ENCODE measurements at places on chromosomes 4 and X.

DNA sequence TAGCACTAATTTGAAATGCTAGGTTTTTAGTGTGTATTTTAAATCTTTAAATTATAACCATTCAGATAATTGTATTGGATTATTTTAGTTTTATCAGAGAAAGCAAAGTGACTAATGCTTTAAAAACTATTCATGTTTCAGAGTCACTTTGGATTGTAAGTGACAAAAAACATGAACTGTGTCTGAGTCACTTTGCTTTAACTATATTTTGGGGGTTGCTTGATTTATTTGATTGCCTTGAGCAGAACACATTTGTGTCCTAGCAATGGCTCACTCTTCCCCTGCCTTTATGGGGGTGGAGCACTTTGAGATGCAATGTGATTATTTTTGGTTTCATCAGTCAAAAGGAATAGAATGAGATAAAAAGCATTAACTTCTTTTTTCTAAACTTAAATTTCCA lies 188.4 kb upstream of the ARX start:
- DNase-seq: no peak

DNA sequence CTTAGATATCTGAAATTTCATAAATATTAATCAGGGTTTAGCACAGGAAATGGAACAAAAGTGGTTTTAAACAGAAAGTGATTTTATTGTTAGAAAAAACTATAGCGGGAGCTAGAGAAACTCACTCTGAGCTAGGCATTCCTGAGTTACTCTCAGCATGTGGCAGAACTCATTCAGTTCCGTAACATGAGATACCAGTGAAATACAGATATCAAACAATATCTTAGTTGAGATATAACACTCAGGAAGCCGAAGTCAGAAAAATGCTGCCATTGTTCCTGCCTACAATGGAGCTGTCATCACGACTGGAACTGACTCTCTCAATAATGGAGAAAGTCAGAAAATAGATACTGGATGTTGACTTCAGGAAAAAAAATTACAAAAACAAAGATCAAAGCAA lies 1428.7 kb downstream of the PCDH18 start:
- no peak for DNase-seq

- no peak for DNase-seq
Measured at GRCh38 chr4:15744016-15744545, 34.0 kb upstream of the CD38 start.

GRCh38 chrX:48520976-48521352 lies 644 bp upstream of the EBP start:
- no peak for DNase-seq

GRCh38 chr4:51884055-51884454 lies 41.1 kb downstream of the DCUN1D4 start:
- no peak for DNase-seq

DNA sequence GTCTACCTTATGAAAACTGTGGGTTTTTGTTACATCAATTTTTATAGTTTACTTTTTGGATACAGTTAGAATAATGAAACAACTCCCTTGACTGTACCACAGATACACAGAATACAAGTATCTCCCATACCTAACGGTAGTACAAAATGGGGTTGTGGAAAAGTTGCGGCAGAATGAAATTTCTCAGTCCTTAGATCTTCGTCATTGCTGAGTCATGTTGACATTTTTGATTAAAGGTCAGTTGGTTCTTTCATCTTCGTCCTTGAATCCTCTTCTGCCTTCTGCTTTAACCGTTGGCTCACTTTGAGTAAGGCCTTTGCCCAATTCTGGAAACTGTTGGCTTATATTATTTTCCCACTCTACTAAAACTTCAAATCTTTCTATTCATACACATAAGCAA lies 75.6 kb downstream of the TRIML1 start:
- no peak for DNase-seq

DNA sequence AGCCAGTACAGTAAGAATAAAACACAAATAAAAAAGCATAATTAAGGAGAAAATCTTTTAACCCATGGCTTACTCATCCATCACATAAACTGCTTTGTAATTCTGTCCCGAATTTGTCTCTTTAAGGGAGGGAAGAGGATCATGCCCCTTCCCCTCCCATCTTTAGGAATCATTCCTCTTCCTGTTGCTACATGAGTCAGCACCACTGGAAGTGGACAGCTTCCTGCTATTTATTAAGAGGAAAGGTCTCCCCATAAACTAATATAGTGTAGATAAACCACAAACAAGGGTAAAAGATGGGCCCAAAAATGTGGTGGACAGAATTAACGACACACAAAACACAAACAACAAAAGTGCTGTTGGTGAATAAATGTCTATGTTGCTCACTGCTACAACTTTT lies 75.8 kb downstream of the PPP3CA start:
- no peak for DNase-seq

- DNase-seq: no peak
Measured at GRCh38 chr4:187166886-187167512, 443.3 kb upstream of the FAT1 start.

- peak; percentile 45 for DNase-seq
Measured at GRCh38 chrX:49919617-49920016, 2.8 kb upstream of the CLCN5 start.

- no peak for DNase-seq
Measured at GRCh38 chr4:76688619-76689144, 209.3 kb downstream of the SOWAHB start.

GRCh38 chr4:98626350-98626749 lies 32.1 kb downstream of the TSPAN5 start:
- DNase-seq: no peak

- DNase-seq: no peak
Measured at GRCh38 chr4:12734586-12734985, 749.6 kb downstream of the RAB28 start.

DNA sequence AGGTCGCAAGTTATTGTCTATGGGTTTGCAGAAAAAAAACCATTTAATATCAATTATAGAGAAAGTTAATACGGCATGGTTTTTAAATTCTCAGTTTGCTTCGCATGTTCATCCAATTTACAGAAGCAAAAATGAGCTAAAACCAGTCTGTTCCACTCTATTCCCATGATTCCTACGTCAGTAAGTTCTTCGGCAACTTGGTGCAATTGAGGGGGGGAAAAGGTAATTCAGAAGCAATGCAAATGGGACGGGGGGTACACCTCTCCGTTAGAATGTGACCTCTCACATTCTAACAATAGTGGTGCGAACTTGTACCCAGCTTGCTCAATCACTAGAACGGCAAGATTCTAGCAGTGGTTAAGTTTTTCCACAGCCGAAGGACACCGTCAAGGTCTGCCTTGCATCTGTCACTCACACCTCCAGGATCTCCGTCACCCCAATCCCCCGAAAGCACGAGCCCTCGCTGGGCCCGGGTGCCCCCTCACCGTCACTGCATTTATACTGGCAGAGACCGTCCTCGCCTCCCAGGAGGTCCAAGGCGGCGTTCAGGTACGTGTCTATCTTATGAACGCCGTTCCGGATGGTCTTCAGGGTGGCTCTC lies 653 bp downstream of the PLA2G12A start:
- no peak for DNase-seq

DNA sequence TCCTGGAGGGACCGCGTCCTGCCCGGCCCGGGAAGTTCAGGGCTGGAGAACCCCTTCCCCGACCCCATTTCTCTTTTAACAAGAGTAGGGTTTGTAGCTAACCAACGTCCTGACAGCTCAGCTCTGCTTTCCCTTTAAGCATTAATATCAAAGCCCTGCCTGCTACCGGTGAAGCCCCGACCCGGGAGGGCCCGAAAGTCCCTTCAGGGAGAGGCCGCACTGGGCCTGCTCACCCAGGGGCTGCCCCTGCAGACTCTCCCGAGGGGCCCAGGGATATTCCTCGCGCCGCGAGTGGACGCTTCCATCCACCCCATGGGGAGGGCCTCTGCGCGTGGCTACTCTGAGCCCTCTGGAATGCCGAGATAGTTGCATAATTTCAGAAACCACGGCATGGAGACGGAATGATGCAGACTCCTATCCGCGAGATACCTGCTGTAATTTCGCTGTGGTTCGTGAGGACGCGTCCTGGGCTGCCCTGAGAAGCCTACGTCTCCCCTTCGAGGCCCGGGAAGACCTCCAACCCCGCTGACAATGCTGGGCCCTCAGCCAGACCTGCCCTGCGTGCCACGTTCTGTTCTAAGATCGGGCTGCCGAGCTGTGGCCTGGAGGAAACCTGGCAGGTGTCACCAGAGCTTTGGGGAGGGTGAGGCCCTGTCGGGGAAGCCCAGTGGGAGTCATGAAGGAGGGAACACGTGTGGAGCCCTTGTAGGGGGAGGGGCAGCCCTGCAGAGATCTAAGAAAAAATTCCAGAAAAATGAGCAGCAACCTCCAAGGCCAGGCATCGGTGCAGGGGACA lies 999 bp upstream of the CTBP1 start:
- DNase-seq: peak; percentile 67

- no peak for DNase-seq
Measured at GRCh38 chr4:17220816-17221215, 291.1 kb downstream of the QDPR start.

GRCh38 chr4:171239196-171239595 lies 574.0 kb upstream of the GALNTL6 start:
- DNase-seq: no peak

DNA sequence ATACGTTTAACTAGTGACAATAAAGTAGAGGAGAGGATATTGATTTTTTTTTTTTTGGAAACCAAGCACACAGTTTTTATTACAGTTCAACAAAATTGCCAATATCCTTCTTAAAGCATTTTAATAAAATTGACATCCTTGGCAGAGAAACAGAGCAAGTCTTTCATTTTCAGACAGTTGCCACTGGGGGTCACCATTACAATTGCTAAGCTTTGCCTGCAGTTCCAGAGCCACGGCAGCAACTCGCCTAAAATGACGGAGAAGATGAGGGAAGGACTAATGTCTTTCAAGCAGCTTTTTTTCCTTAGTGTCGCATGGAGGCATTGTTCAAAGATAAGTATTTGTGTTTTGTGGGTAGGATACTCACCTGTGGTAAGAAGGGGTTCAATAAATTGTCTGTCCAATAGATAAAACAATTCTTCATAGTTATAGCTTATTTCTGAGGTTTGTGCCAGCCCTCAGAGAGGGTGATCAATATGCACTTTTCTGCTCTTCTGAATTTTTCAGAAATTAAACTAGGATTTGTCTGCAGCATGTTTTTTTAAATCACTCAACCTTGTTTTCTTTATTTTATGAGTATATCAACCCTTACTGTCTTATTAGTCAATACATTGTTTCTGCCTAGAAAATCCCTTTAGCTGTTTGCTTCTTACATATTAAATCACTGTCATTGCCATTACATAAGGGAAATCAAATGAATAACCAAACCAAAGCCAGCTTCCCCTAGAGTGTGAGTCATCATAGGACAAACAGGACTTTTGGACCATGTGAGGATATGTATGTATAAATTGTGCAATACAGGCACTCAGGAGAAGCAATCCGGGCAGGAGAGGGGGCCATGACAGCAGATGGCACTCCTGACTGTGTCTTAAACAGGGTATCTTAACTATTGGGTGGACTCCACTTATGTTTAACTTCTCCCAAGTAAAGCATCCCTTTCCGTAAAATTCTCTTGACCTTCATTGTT lies 508.1 kb upstream of the ARX start:
- no peak for DNase-seq

DNA sequence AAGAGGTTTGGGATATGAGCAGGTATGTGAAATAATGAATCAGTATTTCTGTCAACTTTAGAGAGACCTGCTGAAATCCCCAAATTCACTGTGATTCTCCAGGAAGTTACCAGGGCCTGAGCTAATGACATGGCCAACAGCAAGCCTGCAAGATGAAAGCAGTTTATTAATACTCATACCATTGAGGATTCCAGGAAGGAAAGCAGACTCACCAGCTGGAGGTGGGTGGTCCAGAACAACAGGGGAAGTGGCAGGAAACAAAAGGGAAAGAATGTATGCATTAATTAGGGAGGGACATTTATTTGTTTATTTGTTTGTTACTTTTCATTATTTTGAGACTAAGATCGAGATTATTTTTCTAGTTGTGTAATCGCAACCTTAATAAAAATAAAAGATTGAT lies 196.6 kb upstream of the AGA start:
- DNase-seq: no peak

GRCh38 chrX:3177851-3178250 lies 136.6 kb downstream of the ARSF start:
- DNase-seq: no peak

GRCh38 chr4:7970361-7970946 lies 30.8 kb upstream of the AFAP1 start:
- DNase-seq: peak; percentile 44

- DNase-seq: no peak
Measured at GRCh38 chr4:146446555-146446954, 75.2 kb downstream of the SLC10A7 start.

GRCh38 chr4:138891631-138892031 lies 124.0 kb upstream of the NOCT start:
- DNase-seq: no peak

DNA sequence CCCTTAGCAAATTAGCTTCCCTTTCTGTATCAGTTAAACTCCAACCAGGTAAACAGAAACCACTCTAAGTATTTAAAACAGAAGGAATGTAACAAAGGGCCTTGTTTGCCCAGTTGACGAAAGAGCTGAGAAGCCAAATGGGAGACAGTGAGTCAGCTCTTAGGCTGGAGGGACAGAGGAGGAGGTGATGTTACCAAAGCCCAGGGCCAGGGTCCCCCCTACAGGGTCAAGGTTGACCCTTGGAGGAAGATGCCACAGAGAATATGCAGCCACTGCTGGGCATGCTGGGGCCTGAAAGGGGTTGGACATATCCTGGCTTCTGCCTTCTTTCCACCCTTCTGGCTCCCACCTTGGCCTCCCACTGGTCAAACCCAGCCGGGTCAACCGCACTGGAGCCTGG lies 38.3 kb upstream of the LGI2 start:
- DNase-seq: no peak

DNA sequence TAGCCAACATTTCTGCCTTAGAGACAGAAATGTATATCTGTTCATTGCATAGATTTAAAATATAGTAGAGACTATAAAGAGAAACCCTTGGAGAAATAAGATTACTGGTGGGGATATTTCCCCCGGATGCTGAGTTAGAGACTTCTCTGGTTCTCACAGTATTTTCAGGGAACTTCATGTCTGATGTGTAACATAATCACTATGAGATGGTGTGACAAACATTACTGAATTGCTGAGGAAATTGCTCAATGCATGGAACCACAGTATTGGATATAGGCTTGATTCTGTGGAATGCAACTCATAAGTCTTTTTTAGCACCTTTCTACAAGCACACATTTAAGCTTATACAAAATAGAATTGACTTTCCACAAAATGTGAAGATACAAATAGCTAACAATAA lies 152.7 kb downstream of the SOWAHB start:
- DNase-seq: no peak

DNA sequence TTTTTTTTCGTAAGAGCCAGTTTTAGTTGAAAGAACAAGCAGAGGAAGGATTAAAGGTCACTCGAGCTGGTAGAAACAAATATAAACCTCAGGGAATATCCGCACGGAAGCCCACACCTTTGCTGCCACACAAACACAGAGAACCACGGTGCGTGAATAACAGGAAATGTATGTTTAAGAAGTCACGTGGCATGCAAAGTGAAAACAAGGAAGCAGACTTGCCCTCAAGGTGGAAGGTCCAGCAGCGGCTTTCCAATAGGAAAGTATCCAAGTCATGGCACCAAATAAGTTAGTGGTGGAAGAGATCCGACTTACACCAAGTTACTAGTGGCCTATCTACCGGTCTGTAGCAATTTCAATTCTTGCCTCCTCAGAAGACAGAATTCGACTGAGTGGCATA lies 215.5 kb downstream of the HHIP start:
- DNase-seq: no peak
